ENCODE measurements at places on chromosomes 1 and 21. TPM values are rescaled to one million over a fixed set of nuclear protein-coding genes. Genes with fewer than 3 reads are reported as not detected.
A peak's percentile ranks its signal among the peaks of the same experiment; 100 is the strongest.

DNA sequence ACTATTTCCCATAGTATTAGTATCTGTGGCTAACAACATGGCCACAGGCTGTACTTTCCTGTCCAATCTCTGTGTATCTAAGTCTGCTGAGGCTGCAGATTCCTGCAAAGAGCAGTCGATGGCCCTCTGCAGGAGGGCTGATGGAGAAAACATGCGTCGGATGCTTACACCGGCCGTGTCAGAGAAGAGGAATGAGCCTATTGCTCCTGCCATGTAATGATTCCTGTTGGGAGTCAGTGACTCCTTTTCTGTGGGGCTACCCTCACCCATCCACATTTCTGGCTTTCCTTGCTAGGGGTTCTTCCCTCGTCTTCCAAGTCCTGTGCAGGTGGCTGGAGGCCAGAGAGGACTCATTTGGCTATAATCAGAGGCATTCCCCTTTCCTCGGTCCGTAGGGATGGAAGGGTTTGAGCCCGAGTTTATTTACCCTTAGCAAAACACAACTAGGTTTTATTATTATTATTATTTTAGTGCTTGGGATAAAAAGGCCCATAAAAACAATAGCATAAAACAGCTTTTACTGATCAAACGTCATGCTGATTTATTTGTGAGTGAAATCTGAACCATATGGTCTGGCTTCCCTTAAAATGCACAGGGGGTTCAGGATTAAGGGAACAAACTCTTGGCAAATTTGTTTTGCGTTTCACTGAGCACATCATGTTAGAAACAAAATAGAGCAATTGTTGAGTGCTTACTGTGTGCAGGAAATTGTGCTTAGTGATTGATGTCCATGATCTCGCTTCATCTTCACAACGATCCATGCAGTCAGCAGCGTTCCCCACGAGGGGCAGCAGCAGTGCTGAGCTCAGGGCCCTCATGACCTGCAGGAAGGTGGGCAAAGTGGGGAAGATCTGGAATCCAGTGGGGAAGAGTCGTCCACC, 70.8 kb downstream of the KIF26B start:
- no peak for DNase-seq

DNA sequence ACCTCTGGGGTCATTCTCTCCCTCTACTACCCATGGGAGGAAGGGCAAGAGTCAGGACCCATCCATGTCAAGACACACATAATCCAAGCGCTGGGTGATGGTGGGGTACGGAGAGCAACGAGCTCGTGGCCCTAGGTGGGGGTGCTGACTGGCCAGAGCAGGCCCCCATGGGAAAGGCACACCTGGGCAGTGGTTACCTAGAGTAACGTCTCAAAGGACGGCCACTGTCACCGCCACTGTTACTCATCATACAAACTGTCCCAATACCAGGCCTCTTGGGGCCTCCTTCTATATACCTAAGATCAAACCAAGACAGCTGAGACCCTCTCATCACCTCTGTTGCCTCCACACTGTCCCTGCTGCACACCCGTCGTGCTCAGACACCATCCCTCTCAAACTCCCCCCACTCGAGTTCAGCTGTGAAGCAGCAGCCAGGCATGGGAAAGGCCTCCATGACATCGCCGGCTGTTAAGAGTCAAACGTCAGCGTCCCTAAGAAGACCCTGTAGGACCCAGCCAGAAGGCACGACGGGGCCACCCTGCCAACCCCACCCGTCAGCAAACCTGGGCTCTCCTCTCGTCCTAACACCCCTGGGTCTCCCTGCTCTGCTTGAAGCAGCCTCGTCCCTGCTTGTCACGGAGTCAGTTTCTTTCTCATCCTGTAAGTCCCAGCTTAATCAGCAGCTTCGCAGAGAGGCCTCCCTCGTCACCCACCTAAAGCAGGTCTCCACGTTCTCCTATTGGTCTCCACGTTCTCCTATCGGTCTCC, 15.3 kb downstream of the NPHP4 start:
- DNase-seq = no peak

DNA sequence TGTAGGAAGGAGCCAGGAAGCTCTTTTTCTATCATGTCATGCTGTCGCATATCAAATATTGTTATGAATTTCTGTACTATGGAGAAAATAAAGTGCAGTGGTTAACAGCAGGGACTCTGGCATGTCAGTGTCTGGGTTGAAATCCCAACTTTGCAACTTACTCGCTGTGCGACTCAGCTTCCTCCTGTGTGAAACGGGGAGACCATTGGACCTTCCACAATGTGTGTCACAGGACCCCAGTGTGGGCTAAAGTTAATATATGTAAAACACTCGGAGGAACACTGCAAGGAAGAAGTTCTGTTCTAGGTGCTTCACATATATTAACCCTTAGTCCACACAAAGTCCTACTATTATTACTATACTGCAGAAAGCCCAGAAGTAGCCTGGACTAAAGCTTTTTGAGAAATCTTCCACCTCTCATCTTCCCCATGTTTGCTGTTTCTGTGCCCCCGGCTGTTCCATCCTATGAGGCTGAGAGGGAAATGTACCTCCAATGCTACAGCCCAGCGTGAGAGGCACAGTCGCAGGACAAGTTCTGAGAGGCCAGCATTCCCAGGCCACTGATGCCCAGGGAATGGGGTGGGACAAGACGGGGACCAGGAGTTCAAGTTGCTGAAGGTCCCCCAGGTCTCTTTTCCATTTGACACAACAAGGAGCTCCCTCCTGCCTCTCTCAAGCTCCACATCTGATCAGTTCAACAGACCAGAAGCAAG, 1.9 kb downstream of the CHIT1 start:
- DNase-seq = no peak

GRCh38 chr1:155207806-155208540, at the start of gene THBS3:
THBS3 (minus strand) TSS chr1:155207897; CDS start chr1:155207876, 21 bp downstream.
- DNase-seq = peak; percentile 42

DNA sequence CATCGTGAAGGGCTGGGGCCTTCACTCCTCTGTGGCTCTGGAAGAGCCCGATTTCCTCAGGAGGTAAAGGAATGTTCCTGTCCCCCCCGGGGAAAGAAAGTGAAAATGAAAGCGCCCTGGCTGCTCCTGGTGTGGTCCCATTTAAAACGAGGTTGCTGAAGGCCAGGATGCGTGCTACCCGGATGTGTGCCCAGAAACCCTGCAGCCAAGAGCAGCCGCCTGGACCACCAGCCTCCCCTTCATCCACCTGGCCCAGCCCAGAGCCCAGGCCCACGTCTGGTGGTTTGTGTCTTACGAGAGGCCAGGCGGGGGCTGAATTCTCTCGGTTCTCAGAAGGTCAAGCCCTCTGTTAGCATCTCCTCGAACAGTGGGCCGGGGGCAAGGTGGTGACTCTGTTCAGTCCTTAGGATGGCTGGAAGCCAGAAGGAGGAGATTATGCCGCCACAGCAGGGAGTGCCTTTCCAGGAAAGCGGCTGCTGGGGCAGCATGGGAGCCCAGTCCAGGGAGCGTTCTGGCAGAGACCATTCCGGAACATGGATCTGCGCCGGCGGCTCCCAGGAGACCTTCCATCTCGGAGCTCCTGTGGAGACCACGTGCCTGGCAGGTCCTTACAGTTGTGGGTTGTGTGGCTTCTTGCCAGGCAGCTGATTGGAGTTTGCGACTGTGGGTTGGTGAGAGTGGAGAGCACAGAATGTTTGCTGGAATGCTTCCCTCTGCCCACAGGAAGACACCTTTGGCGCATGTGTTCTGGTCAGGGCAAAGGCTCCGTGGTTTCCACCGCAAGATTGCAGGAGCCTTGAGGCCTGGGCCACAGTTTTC, 1.4 kb downstream of the GUK1 start:
- peak; percentile 88 for DNase-seq

- no peak for DNase-seq
Measured at GRCh38 chr1:196377811-196378210, 230.4 kb downstream of the KCNT2 start.

- DNase-seq = no peak
Measured at GRCh38 chr1:247077876-247078257, 744 bp downstream of the ZNF670 start.

The ADSS2 gene
- 113 TPM for total RNA-seq

The HPCA gene
- total RNA-seq = not detected

The RPS6KA1 gene
- total RNA-seq = 10.1 TPM

The PDIK1L gene
- total RNA-seq = 10.4 TPM

The ADGRL4 gene
- total RNA-seq = 0.49 TPM

The SH2D1B gene
- total RNA-seq = not detected

The SLAMF9 gene
- not detected for total RNA-seq

The OR2M3 gene
- total RNA-seq = not detected

The IVL gene
- total RNA-seq = not detected
